ENCODE measurements at places on chromosomes 1 and 21.

DNA sequence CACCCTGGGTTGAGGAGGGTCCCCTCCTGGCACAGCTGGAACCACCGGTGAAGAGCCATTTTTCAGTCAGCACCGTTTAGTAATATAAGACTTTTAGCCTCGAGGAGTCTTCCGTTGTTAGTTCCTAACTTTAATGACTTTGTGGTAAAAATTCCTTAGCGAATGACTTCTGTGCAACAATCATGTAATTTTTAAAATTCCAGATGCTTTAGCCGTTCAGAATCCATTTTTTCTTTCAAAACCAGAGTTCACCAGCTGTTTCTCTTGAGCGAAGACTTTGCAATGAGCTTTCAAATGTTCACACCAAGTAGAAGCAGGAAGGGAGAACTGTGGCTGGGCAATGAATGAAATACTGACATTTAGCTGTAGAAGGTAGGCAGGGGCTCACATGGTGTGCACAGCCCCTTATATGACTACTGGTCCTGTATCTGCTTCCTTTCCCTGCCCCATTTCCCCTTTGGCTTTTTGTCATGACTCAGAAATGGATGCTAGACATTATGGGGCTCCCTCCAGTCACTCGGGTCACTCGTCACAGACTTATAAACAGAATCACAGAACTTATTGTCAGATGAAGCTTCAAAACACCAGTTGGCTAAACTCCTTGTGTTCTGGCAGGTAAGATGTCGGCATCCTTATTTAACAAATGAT is 4.1 kb downstream of the DISC1 start:
- DNase-seq, result no peak

- DNase-seq, result no peak
Measured at GRCh38 chr1:165875171-165875570, 47.8 kb downstream of the UCK2 start.

DNA sequence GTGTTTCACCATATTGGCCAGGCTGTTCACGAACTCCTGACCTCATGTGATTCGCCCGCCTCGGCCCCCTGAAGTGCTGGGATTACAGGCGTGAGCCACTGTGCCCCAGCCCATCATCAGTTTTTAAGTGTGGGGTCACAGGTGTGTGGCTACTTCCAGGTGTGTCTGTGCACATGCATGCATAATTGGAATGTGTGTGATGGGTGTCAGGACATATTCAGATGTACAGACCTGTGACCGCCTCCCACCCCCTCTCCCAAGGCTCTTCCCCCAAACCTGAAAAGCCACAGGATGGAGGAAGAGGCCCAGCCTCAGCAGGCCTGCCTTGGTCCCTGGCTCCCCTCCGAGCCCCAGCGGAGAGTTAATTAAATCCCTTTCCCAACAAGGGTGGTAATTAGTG is 37.3 kb upstream of the CSF3R start:
- DNase-seq, result no peak

GRCh38 chr1:192453360-192453992 is 122.1 kb upstream of the RGS1 start:
- no peak for DNase-seq

DNA sequence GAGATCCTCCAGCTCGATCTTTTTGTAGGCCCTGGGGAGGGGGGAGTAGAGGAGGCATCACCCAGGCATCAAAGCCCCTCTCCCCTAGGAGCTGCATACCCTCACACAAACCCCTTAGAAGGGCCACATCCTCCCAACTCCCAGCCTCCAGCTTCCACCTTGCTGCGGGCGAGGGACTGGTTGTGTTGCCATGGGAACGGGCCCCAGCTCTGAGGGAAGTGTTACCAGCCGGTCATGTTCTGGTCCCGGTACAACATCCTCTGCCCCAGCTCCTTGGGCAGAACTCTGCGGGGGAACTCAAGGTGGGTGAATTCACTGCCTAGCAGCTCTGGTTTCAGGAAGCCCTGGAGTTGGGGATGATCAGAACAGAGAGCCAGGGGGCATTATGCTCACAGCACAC is 4.1 kb downstream of the PPM1J start:
- no peak for DNase-seq

All from T follicular helper cell (primary cell).